Activated T-cell treated with anti-CD3 and anti-CD28 coated beads for 1 hour (primary cell): ENCODE measurements at places on chromosomes 2 and 18.
A peak's percentile ranks its signal among the peaks of the same experiment; 100 is the strongest.

DNA sequence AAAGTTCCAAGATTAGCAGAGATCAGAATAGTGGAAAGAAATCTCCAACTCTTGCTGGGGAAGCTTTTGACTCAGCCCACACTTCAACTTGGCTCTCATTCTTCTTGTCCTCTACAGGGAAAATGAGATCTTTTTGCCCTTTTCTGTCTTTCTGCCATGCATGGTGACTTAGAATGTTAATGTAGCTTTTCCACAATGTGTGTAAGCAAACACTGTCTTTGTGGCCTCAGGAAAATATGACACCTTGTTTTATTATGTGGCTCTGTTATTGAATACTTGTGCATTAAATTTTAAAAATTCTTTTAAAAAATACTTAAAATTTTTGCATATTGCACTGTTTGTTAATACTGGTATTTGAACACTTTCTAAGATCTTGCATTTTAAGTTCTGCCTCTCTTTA is 65.4 kb upstream of the WDR75 start:
- no peak for DNase-seq

DNA sequence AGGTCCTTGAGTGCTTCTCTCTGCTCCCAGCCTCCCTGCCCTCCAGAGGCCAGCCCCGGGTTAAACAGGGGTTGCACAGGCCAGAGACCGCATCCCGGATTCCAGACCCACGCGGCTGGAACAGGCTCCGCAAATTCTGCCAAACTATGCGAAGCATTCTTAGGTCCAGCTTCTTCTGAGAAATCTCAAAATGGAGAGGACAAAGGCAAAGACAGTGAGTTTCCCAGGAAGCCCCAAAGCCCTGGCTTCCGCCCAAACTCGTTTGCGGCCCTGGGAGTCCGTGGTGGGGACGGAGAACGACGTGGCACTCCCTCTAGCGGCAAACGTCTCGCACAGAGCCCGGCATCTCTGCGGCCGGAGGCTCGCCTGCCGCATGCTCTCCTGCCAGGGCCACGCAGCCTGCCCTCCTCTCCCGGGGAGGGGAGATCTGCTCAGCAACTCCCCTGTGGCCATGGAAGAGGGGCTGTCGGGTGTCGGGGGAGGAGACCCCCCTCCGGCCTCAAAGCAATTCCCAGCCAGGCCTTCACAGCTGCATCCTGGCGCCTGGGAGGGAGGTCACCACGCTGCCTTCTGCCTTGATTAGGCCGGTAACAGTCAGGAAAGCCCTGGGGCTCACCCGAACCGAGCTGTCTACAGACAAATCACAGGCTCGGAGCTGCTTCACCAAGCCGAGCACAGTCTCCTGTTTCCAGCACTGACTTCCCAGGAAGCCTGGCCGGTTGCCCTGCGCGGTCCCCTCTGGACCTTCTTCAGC is 33.4 kb upstream of the KLHL29 start:
- peak; percentile 16 for DNase-seq

- no peak for DNase-seq
These were observed 18.6 kb upstream of the KLF7 start for GRCh38 chr2:207184348-207184747.

DNA sequence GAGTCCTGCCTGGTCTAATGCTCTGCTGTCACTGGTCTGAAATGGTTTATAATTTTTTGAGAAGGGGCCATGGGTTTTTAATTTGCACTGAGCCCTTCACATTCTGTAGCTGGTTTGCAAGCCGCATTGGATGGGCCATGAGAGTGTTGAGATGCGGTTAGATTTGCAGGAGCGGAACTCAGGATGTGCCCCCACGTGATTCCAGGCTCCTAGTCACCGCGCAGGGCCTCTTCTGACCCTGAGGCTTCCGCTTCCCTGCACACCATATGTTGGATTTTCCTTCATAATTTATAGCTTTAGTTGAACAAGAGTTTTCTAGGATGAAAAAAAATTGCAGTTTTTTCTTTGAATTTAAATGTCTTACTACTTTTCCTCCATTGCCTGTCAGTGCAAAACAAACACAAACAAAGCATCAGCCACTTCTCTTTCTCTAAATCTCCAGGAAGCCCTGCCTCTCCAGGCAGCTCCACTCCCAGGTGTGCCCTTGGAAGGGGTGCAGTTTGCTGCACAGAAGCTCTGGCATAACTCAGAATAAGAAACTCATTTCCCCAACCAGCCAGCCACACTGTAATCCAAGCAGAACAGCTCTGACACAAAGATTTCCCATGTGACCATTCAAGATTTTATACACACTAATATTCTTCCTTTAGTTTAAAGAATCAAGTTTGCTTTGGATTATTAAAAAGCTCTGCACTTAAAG is 18.4 kb upstream of the TPO start:
- DNase-seq: no peak

GRCh38 chr2:44372246-44372645 is 10.5 kb downstream of the CAMKMT start:
- no peak for DNase-seq
